Sciatic nerve (tissue), 2 donors: ENCODE measurements at places on chromosomes 7 and 10. TPM values are rescaled to one million over a fixed set of nuclear protein-coding genes. Genes with fewer than 3 reads are reported as not detected.

The FEZF1 gene
- total RNA-seq = not detected

The PTPRN2 gene
- 12.7 TPM for total RNA-seq

The GPR15LG gene
- not detected for total RNA-seq

The MINDY3 gene
- total RNA-seq = 34.5 TPM

The ASB10 gene
- total RNA-seq = not detected

The PYROXD2 gene
- total RNA-seq = 29.5 TPM

The PTPN20 gene
- 5.3 TPM for total RNA-seq

The CCZ1B gene
- 92.1 TPM for total RNA-seq
